ENCODE measurements at places on chromosomes 7 and 10.
A peak's percentile ranks its signal among the peaks of the same experiment; 100 is the strongest.

DNA sequence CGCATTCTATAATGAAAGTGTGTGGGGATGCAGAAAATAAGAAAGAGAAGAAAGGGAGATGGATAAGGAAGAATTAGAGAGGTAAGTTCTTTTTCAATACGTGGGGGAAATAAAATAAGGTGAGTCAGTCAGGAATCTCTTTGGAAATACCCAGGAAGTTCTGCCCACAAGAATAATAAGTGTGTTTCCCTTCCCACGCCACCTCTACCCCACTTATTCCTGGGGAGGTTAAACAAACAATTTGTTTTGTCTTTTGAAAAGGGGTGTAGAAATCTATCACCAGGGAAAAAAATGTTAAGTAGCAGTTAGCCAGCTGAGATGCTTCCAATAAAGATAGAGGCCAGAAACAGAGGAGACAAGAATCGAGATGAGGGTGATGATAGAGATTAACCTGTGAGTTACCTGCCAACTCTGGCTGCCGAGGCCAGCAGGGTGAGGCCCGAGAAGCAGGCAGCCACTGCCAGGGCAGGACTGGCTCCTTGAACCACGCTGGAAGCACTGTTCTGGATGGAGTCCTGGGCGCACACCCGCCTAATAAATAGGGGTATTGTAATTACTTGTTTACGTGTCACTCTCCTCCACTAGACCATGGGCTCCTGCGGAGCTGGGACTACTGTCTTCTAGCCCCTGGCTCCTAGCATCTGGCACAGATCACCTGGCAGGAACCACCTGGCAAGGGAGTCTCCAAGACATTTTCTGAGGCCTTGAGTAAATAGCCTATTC, 191.3 kb downstream of the FGFR2 start:
- DNase-seq = no peak

DNA sequence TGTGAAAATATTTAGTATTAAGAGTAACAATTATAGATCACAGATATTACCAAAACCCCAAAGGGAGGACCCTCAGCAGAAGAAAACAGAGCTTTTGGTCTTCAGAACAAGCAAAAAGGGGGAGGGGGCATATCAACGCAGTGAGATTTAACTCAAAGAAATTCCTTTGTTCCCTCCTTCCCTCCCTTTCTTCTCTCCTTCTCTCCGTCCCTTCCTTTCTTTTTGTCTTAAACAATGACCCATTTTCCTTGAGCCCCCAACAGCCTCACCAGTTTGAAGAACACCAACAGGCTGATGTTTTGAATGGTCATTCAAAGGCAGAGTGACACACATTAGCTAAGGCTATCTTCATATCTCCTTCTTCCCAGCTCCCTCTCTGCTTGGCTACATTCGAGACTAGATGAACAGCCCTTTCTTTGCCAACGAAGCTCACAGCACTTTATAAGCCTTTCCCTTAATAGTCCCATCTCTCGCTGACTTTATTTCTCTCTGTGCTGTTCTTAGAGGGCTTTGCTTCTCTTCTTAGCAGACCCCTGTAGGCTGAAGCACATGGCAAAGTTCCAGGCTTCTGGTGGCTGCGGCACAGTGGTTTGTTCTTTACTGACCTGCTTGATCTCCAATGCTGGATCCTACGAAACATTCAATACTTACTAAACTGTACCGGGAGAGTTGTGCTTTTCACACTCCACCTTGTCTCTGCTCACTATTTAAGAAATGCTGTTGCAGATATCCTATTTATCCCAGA, 75.6 kb upstream of the KCNIP2 start:
- no peak for DNase-seq

DNA sequence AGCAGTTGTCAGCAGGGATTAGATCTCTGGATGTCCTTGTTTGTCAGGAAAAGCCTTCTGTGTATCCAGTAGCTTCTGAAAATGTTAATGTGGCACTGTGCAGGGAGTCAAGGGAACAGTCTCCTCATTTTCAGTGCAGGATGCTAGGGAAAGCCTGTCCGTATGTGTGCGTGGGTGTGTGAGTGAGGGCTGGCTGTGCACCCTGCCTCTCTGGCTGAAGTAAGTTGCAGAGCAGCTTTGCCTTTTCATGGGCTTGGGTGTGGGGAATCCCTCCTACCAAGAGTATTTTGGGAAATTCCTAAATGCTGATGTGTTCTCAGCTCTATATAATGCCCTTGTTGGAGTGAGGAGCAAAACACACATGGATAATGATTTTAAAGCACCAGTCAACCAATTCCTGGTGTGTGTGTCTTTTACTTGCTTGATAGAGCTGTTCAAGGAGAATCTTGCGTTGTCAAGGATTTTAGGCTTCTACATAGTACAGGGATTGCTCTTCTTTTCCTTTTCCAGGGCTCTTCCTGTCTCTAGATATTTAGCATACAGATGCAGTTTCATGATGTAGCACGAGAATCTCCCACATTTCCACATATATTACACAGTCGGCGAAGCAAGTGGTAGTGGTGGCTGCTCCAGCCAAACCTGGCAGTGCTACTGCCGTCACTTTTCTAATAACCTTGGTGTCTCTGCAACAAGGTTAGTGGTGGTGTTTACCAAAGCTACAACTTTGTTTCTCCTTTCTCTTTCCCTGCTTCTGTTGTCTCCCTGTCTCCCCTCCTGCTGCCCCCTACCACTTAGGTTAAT, 92.8 kb downstream of the MCU start:
- no peak for DNase-seq

- no peak for DNase-seq
These were observed 19.7 kb downstream of the FAM24A start for GRCh38 chr10:122930140-122930539.

GRCh38 chr7:29496355-29497020, 67.1 kb upstream of the PRR15 start:
- no peak for DNase-seq

- no peak for DNase-seq
These were observed 648.8 kb upstream of the COBL start for GRCh38 chr7:51965454-51965853.

- DNase-seq = no peak
These were observed 1.3 kb upstream of the ZCCHC24 start for GRCh38 chr10:79446758-79447084.

DNA sequence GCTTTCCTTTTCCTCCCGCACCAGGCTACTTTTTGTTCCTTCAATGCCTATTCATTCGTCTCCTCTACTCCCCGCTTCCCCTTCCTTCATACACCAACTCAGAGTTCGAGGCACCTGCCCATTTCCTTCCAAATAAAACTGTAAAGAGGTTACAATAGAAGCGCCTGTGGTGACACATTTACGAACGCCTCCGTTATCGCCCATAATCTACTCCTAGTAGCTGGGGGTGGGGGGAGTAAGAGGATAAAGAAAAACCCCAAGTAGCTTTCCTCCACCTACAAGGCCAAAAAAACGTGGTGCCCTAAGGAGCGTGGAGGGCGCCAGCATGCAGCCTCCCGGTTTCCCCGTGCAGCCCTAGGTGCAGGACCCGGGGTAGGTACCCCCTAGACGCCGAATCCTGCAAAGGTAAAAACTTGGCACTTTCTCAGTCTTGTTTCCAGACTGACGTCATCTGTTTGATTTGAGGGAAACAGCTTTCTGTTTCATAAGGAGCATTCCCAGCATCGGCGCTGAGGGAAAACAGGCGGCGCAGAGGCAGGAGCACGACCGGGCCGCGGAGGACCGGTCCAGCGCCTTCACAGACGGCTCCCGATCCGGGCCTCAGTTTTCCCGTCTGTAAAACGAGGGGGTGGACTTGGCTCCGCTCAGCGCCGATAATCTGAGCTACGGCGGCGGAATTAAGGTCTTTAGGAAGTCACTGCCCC, 922 bp downstream of the PPA1 start:
- DNase-seq = peak; percentile 64

DNA sequence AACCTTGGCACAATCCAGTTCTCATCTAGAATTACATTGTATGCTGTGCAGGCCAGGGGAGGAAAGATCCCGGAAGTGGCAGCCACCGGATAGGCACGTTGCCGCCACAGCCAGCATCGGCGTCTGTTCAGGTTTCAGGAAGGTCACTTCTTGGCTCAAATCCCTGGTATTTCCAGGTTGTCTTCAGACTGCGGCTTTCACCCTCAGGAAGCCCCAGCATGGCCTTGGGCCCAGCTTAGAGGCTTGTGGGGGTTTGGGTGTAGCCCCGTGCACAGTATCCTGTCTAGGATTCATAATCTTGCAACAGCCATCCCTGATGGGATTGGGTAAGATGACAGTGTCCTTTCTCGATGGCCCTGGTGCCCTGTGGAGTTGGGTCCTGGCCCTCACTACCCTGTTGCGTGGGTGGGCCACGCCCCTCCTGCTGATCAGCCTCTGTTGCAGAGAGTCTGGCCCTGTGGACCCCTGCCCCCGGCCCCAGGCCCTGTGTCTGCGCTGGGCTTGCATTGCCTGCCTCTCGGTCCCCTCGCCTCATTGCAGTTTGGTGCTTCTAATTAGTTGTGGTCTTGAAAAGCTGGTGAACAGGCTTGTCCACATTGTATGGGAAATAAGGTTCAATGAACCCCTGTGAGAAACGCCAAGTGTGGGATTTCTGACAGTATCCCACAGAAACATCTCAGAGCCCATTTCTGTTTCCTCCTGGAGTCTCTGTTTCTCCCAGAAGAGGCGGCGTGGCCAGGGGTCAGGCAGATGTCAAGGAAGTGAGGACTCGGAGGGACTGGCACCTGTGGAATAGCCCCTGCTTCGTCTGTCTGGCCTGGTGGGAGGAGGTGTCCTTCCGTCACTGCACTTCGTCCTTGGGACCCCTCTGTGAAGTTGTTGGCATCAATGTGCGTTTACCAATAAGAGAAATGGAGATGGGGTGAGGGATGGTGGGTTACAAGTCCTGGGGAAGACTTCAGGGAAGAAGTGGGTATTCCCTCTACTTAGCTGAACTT, 77.5 kb downstream of the MGMT start:
- no peak for DNase-seq

DNA sequence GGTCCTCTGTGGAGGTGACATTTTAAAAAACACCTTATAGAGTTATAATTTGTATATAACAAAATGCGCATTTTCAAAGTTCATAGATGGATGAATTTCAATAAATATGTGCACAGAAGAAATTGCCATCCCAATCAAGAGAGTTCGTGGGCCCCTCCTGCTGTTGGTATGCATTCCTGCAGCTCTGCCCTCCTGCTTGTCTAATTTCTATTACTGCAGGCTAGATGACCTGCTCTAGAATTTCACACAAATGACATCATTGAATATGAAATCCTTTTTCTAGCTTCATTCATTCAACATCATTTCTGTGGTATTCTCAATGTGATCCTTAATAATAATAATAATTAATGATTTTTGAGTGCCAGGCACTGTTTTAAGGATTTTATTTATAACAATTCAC, 348.2 kb downstream of the SDK1 start:
- DNase-seq = no peak

DNA sequence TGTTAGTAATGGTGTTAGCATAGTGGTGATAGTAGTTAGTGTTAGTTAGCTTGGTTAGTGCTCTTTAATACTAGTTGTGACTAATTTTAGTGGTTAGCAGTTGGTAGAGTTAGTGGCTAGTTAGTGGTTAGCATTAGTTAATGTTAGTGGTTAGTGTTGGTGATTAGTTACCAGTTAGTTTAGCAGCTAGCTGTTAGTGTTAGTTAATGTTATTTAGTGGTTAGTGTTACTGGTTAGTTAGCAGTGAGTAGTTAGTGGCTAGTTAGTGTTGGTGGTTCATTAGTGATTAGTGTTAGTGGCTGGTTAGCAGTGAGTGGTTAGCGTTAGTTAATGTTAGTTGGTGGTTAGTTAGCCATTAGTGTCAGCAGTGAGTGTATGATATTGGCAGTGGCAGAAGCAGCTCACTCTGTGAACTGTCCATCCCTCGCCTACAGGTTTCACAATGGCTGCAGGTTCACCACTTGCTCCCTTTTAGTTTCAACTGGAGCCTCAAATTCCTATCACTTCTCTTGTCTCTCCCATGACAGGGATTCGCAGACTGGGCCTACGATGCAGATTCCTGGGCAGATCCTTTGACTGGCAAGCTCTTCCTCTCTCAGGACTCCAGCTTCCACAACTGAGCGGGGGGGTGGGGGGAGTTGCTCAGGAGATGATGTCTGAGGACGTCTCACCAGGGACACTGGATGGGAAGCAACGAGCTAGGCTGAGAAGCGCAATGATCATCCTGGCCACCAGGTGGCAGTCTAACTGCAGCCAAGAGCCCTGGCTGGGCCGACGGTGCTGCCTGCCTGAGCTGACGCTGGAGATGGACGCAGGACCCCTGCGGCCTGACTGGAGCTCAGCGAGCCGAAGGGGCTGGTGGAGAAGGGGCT, 19.5 kb downstream of the GHRHR start:
- DNase-seq = peak; percentile 83

DNA sequence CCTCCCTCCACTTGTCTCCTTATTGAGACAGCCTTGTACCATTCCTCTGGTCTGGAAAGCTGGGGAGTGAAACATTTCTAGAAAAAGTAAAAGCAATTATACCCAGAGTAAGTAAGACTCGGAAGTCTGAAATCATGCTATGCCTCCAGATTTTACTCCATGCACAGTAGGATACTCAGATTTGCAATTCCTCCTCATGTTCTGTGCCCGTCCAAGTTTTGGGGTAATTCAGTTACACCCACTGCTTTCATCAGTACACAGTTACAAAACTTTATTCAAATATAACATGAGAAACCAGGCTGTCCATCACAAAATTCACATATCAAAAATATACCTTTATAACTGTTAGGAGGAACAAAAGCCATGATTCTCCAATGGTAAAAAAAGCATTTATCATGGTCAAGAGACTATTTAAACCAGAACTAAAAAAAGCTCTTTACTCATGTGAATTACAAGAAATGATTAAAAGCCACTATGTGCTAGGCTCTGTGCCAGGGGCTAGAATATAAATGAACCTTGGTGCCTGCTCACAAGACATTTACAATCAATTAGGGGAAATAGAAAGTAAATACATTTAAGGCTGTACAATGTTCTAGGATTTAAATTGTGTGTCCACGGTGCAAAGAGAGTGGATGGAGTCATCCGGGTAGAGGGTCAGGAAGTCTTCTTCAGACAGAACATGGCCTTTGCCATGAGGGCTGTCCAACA, 320.2 kb downstream of the ELMO1 start:
- DNase-seq = no peak

- no peak for DNase-seq
These were observed 25.3 kb upstream of the CBLL1 start for GRCh38 chr7:107718456-107719193.

DNA sequence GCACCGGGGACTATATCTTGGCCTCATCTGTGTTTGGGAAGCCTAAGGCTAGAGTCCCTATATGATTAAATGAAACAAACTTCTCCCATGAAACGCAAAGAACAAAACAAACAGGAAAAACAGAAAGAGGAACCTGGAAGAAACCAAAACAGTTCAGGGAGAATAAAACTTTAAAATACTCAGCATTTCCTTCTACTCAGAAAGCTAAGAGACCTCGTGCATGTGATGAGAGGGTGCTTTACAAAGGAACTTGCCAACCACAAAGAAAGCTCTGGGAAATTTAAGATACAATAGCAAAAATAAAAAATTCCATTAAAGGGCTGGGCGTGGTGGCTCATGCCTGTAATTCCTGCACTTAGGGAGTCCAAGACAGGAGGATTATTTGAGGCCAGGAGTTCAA, 6.9 kb downstream of the PILRA start:
- DNase-seq = no peak

- no peak for DNase-seq
These were observed 14.6 kb downstream of the PPIA start for GRCh38 chr7:44811093-44811492.

Data from stimulated activated CD4-positive, alpha-beta T cell treated with anti-CD3 and anti-CD28 coated beads, Interleukin-15, amount 100 ng/mL, for 24 hours (primary cell).